ENCODE measurements at places on chromosomes 4 and X. TPM values are rescaled to one million over a fixed set of nuclear protein-coding genes. Genes with fewer than 3 reads are reported as not detected.

Gene RAB9B
- total RNA-seq: 3.6 TPM

Gene ANK2
- total RNA-seq: 10.9 TPM

Gene TMPRSS11D
- total RNA-seq: not detected

Gene GAGE12E
- not detected for total RNA-seq

Gene NSDHL
- 56.7 TPM for total RNA-seq

Gene LRAT
- 4.7 TPM for total RNA-seq

Gene DUSP9
- total RNA-seq: 87.3 TPM

Gene AFM
- 70.0 TPM for total RNA-seq

Gene HPSE
- 1.7 TPM for total RNA-seq

Gene GPRIN3
- total RNA-seq: 2.6 TPM

Gene IRS4
- 1.0 TPM for total RNA-seq

Gene CCNI
- total RNA-seq: 222 TPM

Gene MAP3K15
- 0.33 TPM for total RNA-seq

Gene LONRF3
- 5.8 TPM for total RNA-seq

Gene SPANXD
- total RNA-seq: not detected

Gene PRRG3
- 0.20 TPM for total RNA-seq

Gene SHROOM3
- 58.8 TPM for total RNA-seq

Gene RIPPLY1
- total RNA-seq: not detected

Gene USP51
- 5.8 TPM for total RNA-seq

Gene PTPN13
- 52.8 TPM for total RNA-seq

Gene RBM41
- 11.9 TPM for total RNA-seq

Gene TMEM255A
- 0.77 TPM for total RNA-seq

All from hepatocyte (in vitro differentiated cells).